ENCODE measurements at places on chromosomes 3 and 15.
A peak's percentile ranks its signal among the peaks of the same experiment; 100 is the strongest.

DNA sequence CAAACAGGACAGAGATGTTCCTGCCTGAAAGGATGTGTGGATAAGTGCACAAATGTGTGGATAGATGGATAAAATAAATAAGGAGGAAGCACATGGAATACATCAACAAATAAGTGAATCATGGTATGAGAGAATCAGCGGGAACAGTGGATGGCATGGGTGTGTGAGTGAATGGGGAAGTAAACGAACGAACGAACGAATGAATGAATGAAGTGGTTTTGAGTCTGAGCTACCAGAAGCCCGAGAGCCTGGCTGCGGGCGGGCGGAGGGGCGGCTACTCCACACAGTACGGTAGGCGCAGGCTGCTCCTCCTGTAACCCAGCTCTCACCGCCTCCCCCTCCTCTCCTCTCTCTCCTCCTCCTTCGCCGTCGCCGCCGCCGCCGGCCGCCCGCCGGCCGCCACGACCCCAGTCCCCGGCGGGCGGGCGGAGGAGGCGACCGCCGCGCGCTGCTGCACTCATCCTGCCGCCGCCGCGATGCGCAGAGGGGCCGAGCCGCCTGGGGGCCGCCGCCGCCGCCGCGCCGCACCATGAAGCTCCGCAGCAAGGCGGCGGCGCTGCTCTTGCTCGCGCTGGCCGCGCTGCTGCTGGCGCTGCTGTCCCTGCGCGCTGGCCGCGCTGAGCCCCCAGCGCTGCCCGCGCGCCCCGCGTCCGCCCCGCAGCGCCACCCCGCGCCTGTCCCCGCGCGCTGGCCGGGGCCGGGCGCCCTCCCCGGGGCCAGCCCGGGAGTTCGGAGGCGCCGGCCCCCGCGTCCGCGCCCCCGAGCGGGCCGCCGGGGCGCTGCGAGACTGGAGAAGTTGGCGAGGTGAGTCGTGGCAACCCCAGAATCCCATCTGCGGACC lies at the start of gene GXYLT2:
Gene GXYLT2 (plus strand): TSS at position 342 of the 841 bp plus-strand sequence. CDS start 188 bp downstream, at position 530.
- peak; percentile 34 for DNase-seq

GRCh38 chr3:48492461-48493202 lies 11.3 kb downstream of the SHISA5 start:
- DNase-seq: no peak

- no peak for DNase-seq
Measured at GRCh38 chr3:164640591-164640990, 437.7 kb downstream of the SI start.

GRCh38 chr15:74531144-74531811 lies 9.7 kb upstream of the ARID3B start:
- DNase-seq: no peak

DNA sequence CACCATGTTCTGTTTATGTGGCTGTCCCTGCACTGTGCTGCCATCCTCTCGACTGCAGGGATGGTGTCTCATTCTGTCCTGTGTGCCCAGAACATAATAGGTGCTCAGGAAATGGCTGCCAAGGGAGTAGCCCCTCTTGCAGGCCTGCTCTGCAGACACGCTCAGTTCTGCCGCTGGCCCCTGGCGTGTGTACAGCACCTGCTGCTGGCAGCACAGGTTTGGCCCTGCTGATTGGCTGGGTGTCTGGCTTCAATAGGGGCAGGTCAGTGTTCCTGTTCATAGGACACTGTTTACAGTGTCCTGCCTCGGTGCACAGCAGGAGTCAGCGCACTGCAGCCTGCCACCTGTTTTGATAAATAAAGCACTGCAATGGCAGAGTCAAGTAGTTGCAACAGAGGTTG lies 146.9 kb downstream of the DNAJB8 start:
- DNase-seq: no peak

Data from NCI-H1105 (cell line).